Dermis blood vessel endothelial cell (primary cell): ENCODE measurements at places on chromosomes 1 and 21. TPM values are rescaled to one million over a fixed set of nuclear protein-coding genes. Genes with fewer than 3 reads are reported as not detected.

DCST2 gene
- 0.17 and 0.70 TPM in 2 replicates for total RNA-seq

CFAP107 gene
- not detected in 2 replicates for total RNA-seq

ARHGEF19 gene
- 2.7 and 3.3 TPM in 2 replicates for total RNA-seq

LCE2B gene
- not detected in 2 replicates for total RNA-seq

BTBD19 gene
- total RNA-seq: 7.0 and 8.5 TPM in 2 replicates
